ENCODE measurements at places on chromosomes 5 and 9.

DNA sequence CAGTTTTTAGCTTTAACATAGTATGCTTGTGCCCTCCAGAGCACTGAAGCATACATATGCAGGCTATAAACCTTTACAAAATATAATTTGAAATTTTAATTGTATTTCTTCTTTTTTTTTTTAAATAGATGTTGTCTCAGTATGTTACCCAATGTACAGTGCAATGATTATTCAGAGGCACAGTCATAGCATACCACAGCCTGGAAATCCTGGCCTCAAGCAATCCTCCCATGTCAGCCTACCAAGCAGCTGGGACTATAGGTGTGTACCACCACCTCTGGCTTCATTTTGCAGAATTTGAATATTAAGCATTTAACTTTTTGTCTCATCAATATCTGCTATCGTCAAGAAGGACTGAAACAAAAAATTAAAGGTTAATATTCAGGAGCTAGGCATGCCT, 16.9 kb upstream of the ZNF782 start:
- DNase-seq: no peak

- no peak for DNase-seq
Observed at GRCh38 chr5:1067141-1068121, 44.4 kb downstream of the SLC12A7 start.

DNA sequence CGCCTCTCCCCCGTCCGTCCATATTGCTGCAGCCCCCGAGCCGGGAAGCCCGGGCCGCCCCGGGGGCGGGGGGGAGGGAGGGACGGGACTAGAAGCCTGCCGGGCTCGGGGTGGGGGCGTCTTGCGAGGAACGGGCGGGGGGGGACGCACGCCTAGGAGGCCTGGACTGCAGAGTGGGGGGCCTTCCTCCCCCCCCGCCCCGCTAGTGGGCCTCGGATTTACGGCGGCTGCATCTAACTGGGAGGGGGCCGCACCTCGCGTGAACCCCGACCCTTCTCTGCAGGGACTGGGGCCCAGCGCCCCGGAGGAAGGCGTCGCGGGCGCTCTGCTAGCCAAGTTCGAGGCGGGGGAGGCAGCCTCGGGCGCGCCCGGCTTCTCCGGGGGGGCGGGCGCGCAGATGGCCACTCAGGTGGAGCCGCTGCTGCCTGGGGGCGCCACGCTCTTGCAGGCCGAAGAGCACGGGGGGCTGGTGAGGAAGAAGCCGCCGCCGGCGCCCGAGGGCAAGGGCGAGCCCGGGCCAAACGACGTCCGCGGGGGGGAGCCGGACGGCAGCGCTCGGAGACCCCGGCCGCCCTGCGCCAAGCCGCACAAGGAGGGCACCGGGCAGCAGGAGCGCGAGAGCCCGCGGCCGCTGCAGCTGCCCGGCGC, at the start of gene LARP1:
Gene LARP1 (plus strand): TSS at position 17 of the 648 bp plus-strand sequence. CDS start 381 bp downstream, at position 398.
- DNase-seq: no peak

DNA sequence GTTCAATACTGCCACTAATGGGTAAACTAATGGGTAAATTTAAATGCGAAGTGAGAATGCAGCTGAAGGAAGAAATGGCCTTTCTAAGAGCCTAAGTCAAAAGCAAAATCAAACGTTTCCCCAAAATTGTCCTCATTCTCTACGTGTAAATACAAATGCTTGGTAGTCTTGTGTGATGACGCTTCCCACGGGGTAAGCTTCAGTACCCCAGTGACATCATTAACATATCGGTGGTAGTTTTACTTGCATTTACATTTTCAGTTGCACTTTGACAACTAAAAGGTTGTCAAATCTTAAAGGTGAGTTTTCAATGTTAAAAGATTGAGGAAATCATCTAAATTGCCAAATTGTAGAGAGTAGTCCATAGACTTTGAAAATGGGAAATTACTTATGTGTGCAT, 550.7 kb upstream of the CCNG1 start:
- DNase-seq: no peak

GRCh38 chr9:116924462-116925110, 237.5 kb downstream of the TRIM32 start:
- DNase-seq: no peak

GRCh38 chr5:141517880-141518617, 29.2 kb downstream of the PCDHGC5 start:
- DNase-seq: peak; percentile 59

DNA sequence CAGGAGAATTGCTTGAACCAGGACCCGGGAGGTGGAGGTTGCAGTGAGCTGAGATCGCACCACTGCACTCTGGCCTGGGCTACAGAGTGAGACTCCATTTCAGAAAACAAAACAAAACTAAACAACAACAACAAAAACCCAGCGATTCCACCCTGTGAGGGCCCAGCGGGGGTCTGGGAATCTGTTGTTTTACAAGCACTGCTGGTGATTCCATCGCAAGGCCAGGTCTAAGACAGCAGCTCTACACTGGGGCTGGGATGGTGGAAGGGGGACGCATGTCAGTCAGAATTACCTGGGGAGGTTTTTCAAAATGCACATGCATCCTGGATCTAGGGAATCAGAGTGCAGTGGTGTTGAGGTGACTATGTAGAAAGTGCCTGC, 90.9 kb downstream of the ANKRD55 start:
- no peak for DNase-seq

DNA sequence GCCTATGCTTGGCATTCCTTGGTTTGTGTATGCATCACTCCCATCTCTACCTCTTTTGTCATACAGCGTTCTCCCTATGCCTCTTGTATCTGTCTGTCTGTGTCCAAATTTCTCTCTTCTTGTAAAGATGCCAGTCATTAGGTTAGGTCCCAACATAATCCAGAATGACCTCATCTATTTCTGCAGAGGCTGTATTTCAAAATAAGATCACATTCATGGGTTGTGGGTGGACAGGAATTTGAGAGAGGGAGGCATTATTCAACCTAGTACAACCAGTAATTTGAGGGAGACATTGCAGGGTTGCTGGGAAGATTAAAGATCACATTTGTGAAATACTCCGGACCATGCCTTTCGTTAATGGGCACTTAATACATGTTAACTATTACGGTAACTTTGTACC, 155.0 kb downstream of the MAN2A1 start:
- DNase-seq: peak; percentile 73

GRCh38 chr9:14451949-14452348, 138.0 kb upstream of the NFIB start:
- no peak for DNase-seq

GRCh38 chr5:133552925-133553525, 59.3 kb downstream of the FSTL4 start:
- peak; percentile 38 for DNase-seq

- no peak for DNase-seq
Observed at GRCh38 chr5:88393716-88394535, 125.3 kb upstream of the TMEM161B start.

- no peak for DNase-seq
Observed at GRCh38 chr5:73297430-73297829, 124.4 kb downstream of the TMEM174 start.

- peak; percentile 77 for DNase-seq
Observed at GRCh38 chr9:133160742-133161546, 2.8 kb downstream of the GBGT1 start.

- DNase-seq: no peak
Observed at GRCh38 chr5:31901807-31902530, 263.0 kb downstream of the PDZD2 start.

- peak; percentile 13 for DNase-seq
Observed at GRCh38 chr5:104412649-104413240, 850.2 kb upstream of the NUDT12 start.

DNA sequence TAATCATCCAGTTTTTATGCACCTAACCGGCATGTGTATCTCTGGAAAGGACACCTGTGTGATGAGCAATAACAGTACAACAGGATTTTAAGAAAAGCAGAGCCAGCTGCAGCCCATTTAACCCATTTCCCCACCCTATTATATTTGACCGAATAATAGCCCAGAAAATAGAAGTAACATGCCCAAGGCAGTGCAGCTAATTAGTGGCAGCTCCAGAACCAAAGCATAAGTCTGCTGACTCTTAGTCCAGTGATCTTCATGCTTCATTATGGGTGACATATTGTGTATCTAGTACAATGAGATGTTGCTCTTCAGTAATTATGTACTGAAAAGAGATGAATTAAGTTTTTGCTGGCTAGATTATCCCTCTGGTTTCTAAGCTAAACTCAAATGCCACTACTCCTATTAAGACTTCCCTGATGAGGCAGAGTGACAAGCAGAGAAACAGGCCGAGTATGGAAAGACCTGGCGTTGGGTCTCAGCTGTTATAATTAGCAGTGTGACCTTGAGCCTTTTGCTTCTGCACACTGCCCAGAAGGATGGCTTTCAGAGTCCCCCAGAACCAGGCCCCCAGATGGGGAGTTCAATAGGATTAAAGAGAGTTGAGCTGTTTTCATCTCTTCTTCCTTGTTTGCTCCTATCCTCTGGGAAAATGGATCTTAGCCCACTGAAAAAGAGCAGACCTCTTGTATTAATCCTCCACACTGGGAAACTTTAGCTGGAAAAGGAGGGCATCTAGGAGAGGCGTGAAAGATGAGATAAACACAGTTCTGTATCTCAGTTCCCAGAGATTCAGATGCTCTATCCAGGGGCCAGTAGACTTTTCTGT, 10.8 kb upstream of the C1QTNF3 start:
- DNase-seq: no peak

DNA sequence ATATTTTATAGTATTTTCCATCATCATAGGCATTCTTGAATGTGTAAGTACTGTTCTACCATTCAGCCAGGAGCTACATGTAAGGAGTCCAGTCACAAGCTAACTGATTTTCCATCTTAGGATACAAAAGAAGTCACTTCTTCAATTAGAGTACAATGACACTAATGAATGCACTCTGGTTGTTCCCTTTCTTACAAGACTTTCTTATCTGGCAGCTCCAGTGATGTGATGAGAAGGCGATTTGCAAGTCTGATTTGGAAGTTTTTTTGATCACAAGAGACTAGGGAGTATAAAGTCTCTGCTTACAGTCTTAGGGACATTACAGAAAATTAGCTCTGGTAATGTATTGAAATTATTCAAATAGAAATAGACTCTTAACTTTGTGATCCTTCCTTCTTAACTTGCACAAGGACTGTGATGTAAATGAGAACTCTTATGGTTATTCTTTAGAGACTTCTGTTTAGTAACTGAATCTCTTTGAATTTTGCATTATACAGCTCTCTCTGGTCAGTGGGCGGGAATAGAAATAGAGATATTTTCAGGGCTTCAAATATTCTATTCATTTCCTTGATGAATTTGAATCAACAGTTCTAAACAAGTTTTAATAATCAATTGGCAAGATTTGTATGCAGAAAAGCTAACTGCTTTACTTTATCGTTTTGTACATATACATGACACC, 130.4 kb upstream of the CDH6 start:
- no peak for DNase-seq

GRCh38 chr9:68744426-68744825, 39.4 kb downstream of the PIP5K1B start:
- no peak for DNase-seq

DNA sequence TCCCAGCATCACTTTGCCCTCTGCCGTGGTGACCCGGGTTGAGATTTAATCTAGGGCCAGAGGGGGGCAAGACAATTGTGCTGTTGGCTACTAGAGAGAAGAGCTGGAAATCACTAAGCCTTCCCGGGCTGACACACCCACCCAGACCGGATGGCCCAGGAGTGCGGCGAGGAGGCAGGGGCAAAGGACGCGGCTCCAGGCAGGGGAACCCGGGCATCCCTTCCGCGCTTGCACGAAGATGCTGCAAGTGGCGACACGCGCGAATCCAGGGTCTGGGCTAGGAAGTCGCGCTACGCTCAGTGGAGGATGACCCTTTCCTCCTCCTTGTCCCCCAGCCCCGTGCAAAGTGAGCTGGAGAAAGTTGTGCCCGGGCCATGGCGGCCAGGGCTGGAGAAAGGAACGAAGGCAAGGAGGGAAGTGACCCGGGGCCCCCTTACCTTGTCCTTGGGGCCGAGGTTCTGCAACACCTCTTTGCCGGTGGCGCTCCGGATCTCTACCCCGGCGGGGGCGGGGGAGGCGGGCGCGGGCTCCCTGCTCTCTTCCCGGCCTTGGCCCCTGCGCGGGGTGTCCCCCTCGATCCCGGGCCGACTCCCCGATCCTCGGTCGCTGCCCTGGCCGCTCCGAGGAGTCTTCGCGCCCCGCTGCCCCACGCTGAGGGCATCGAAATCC, 693 bp downstream of the DPYSL3 start:
- DNase-seq: peak; percentile 17

GRCh38 chr9:28967226-28967625, 1393.9 kb upstream of the C9orf72 start:
- DNase-seq: no peak

DNA sequence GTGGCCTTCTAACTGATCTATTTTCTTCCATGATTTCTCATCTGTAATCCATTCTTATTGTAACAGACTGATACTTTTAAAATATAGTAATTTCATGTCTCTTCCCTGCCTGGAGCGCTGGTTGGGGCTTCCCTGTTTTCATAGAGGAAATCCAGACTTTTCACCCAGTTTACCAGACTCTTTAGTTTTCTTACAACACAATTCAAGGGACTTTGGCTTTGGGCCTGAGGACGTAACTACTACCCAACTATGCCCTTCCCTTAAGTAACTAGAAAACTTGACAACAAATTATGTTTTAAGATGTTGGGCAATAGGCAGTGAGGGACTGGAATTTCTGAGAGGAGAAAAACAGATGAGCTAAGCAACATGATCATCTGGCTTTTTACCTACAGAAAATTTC, 289.6 kb downstream of the FGF10 start:
- DNase-seq: no peak

DNA sequence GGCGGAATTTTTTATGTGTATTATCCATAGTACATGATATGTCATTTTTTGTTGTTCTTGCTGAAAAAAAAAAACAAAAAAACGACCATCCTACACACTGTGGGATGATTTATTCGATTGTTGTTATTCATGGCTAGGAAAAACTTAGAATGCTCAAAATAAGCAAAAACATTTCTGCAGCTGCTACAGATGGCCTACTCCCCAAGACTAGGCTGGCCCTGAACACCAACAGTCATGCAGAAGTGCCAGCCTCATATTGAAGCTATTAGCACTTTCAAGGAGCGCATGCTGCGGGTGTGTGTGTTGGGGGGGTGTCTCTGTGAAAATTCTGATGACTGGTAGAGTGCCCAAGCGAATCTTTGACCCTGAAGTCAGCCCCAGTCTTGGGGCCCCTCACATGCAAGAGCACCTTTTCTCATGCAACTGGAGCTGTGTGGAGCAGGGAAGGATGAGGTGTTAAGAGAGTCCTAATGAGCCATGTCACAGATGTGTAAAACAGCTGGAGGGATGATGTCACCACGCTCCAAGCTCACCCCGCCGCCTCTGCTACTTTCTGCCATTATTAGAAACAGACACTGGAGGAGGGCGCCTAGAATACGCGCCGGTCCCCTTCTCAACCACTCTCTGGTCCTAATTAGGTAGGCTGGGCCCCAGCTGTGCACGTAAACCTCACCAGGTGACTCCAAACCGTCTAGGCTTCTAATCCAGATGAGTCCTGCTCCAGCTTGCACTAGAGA, 61.0 kb upstream of the SMIM23 start:
- DNase-seq: no peak

DNA sequence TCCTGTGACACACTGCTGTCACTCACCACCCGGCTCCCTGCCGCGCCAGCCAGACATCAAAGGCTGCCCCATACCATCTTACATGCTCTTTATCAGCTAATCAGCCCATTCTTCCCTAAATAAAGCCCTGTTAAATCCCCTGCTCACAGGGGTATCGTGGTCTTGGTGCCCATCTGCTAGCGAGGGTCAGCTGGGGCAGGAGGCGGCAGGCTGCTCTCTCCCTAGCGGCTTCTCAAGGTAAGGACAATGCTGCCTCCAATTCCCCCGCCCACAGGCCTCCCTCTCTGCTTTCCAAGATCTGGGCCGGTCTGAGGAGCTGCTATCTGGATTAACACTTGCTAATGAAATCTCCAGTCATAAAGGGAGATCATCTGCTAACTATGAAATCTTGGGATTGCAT, 26.8 kb downstream of the BARHL1 start:
- DNase-seq: no peak

Data from AG10803 (cell line).